ENCODE measurements at places on chromosomes 6 and 20.
A peak's percentile ranks its signal among the peaks of the same experiment; 100 is the strongest.

DNA sequence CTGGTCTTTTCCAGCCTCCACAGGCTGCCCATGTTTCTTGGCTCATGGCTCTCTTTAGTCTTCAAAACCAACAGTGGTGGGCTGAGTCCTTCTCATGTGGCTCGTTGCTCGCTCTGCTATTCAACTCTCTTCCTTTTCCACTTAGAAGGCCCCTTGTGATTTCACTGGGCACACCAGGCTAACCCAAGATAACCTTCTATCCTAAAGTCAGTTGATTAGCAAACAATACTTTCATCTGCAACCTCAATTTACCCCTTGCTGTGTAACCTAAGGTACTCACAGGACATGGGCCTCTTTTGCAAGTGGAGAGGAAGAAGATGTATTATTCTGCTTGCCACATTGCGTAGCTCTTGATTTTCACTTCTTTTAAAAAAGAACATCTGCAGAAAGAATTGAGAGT, 79.6 kb downstream of the UTRN start:
- no peak for DNase-seq

DNA sequence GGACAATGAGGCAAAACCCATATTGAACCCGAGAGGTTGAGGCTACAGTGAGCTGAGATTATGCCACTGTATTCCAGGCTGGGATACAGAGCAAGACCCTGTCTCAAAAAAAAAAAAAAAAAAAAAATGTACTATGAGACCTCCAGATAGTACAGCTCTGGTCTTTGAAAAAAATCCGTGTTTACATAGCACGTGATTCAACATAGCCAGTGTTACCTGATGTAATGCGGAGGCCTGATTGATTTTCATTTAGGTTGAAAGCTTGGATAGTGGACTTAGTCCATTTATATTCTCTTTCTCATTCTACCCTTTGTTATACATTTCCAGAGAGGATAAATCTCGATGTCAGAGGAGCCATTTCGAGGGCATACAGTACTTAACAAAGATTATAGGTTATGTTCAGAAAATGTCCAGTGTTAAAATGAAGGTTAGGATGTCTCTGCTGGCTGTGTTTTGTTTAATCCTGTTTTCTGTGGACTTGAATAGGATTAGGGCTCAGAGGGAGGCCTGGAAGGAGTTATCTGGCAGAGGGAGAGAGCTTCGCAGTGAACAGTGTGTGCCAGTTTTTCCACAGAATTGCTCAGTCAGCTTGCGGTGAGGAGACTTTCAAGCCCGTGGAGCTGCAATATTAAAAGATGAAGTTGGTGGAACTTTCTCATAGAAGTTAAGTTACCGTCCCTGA, 33.9 kb upstream of the BCLAF1 start:
- DNase-seq = no peak

DNA sequence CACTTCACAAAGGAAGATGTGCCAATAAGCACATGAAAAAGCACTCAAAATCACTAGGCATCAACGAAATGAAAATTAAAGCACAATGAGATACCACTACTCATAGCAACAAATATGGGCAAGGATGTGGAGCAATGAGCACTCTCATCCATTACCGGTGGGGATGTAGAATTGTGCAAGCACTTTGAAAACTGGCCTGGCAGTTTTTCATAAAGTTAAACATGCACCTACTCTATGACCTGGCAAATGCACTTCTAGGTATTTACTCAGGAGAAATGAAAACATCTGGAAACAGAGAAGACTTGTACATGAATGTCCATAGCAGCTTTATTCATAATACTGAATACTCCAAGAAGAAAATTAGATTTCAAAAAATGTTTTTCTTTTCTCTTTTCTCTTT, 34.1 kb upstream of the TMEM14A start:
- no peak for DNase-seq

DNA sequence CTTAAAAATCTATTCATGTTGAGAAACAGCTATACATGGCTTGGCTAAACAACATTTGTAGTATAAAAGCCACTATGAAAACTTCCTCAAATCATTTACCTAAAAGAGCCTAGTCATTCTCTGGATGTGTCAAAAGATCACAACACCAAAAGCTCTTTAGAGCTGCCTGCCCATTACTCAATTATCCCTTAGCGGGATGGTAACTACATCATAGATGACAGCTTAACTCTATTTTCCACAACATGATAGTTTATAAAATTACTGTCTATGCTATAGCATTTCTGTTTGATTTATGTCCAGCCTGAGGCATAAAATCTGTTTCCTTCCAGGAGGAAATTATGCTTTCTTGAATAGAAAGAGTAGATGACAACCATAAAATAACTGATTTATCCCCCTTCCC, 777.6 kb upstream of the HS3ST5 start:
- DNase-seq = no peak

- no peak for DNase-seq
Observed at GRCh38 chr6:61940919-61941318, 345.1 kb downstream of the KHDRBS2 start.

GRCh38 chr6:158387036-158387435, 74.8 kb downstream of the TULP4 start:
- no peak for DNase-seq

- DNase-seq = no peak
Observed at GRCh38 chr6:125793280-125793679, 2.5 kb downstream of the NCOA7 start.

DNA sequence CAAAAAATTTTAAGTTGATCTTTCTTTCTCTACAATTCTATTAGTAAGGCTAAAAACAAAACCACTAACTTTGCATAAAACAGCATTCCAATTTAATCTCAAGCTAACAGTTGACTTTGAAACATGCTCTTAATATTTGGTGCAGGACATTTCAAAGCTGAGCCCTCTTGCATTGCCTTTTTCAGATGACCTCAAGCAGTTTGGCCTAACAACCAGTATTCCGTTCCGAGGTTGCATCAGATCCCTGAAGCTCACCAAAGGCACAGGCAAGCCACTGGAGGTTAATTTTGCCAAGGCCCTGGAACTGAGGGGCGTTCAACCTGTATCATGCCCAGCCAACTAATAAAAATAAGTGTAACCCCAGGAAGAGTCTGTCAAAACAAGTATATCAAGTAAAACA, 194.0 kb downstream of the ARHGAP18 start:
- DNase-seq = no peak

GRCh38 chr20:38962928-38963401, 821 bp downstream of the DHX35 start:
- no peak for DNase-seq

- peak; percentile 67 for DNase-seq
Observed at GRCh38 chr20:64044484-64045247, 4.8 kb downstream of the SOX18 start.

- peak; percentile 25 for DNase-seq
Observed at GRCh38 chr20:1871807-1872458, 23.3 kb upstream of the SIRPA start.

- no peak for DNase-seq
Observed at GRCh38 chr20:63234693-63235398, 859 bp upstream of the BIRC7 start.

DNA sequence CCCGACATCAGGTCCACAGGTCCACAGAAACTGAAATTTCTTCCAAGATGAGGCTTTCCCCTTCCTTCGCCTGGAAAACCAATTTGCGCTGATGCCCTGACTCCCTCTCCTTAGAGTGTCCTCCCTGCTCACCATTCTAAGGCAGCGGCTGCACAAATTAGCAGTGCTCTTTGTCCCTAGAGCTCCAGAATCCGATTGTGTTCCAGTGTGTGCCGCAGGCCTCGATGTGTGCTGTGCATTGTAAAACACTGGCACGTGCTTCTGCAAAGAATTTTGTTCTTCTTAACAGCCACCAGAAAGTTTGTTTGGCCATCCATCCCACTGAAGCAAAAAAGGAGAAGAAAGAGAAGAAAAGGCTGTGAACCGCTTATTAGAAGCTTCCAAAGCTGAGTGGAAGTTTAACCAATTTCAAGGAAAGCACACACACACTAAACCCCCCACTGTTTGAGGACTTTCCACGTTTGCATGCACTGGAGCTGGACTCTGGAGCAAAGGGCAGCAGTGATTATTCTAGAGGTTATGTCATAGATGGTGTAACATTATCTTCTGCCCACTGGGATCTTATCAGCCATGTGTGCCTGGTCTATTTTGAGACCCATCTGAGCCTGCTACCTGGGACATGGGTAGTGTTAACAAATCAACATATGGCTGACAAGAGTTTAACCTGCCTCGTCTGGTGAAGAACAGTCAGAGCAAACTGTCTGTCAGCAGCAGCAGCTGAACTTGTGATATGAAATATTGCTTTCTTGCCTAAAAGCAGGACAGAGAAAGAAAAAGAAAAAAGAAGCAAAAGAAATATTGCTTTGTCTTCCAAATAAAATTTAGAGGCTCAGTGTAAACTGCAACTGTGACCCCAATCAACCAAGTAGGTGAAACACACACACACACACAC, 64.9 kb upstream of the RREB1 start:
- DNase-seq = no peak

GRCh38 chr20:36322131-36322530, 16.0 kb downstream of the DLGAP4 start:
- no peak for DNase-seq

DNA sequence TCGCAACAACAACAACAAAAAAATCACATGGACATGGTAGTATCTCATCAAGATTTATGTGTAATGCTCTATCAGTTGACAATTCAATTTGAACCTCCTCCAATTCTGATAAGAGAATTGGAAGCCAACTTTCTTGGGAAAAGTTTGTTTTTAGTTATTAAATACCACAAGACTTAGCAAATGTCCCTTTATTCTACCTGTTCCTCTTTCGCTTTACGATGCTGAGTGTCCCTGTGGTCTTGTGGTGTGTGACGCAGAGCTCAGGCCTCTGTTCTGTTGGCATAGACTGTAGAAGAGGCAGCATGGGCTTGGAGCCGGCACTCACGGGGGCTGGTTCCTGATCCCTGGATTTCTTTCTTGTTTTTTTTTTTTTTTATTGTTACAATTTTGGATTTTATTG, 76.7 kb downstream of the PSMB1 start:
- no peak for DNase-seq

- DNase-seq = no peak
Observed at GRCh38 chr20:17633221-17633849, 48.7 kb downstream of the RRBP1 start.

GRCh38 chr6:4568138-4568537, 208.1 kb upstream of the CDYL start:
- DNase-seq = no peak
